ENCODE measurements at places on chromosomes 2 and 18. TPM values are rescaled to one million over a fixed set of nuclear protein-coding genes. Genes with fewer than 3 reads are reported as not detected.

Gene SNED1
- 52.9 TPM for total RNA-seq

Gene CNGA3
- 0.17 TPM for total RNA-seq

Gene COBLL1
- total RNA-seq: 5.8 TPM

Gene POTEF
- not detected for total RNA-seq

Gene ALK
- under 0.01 TPM for total RNA-seq

Gene CYP1B1
- total RNA-seq: 184 TPM
